ENCODE measurements at places on chromosomes 11 and 22.

DNA sequence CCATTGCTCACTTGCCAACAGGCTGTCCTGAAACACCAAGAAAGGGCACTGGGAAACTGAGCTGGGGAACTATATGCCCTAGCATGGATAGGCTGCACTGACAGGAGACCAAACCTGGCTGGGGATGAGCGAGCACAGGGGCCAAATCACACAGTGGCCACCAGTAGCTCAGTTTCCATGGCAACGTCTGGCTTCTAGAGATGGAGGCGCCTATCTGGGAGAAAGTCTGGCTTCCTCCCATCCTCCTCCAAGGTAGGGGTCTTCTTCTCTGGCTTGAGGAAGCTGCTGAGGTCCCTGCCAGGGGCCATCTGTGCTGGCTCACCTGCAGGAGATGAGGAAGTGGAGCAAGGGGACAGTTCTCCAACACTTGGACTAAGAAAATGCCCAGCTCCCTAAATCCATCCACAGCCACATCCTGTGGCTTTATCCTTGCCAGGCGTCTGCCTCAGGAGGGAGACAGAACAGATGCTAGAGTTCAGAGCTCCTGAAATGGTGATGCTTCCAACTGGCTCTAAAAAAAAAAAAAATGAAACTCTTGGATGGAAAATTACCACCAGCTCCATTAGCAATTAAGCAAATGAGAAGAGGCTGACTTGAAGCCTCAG, 48.3 kb downstream of the SYT13 start:
- DNase-seq, result no peak

DNA sequence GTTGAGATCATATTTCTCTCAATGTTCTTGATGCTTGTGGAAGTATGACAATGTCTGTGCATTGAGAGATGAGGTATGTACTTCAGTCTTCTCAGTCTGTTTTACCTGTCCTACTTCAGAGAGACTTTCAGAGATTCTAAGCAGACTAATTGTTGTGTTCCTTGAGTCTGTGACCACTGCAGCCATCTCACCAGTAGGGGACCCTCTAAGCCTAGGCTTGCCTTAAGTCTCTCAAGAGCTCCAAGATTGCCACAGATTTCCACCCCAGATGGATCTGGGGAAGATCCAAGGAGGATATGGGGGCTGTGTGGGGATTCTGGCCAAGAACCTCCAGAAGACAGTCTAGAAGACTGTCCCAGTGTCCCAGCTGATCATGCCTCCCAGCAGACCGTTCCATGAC, 179.9 kb upstream of the PLET1 start:
- no peak for DNase-seq

- DNase-seq, result no peak
Observed at GRCh38 chr11:9201372-9202162, 63.6 kb downstream of the DENND5A start.

DNA sequence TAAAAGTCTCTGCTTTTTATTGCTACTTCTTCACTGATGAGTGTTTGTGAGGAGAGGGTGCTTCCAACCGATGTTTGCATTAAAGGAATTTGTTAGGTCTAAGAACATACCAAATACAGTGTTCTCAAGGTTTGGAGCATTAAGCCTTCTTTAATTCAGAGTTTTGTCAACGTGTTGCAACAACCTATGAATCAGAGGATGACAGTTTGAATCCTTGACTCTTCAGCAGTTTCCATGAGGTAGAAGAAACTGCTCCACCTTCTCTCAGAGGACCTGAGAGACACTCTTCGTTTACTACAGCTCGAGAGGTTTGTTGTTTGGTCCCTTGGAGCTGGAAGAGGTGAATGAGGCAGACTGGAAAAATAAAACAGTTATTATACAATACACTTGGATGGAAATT, 55.7 kb downstream of the NCAM1 start:
- DNase-seq, result no peak

DNA sequence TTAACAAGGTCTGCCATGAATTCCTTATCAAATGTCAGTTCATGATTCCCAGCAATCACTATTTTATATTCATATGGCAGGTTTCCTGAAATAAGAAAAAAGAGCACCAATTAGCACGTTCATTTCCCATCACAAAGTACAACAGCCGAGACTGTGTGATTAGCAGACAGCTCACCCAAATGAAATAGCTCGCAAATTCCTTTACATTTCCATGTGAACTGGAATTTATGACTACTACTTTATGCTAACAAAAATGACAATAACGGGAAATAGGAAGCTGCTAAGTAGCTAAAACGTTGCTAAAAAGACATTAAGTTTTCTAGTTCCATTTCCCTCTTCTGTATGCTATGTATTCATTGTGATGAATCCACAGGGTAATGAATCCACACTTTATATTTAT, 90.7 kb downstream of the MPPED2 start:
- DNase-seq, result no peak

- no peak for DNase-seq
Observed at GRCh38 chr11:43818220-43818619, 62.4 kb upstream of the ALKBH3 start.

GRCh38 chr11:93537049-93537448, 6.1 kb downstream of the SMCO4 start:
- DNase-seq, result no peak

DNA sequence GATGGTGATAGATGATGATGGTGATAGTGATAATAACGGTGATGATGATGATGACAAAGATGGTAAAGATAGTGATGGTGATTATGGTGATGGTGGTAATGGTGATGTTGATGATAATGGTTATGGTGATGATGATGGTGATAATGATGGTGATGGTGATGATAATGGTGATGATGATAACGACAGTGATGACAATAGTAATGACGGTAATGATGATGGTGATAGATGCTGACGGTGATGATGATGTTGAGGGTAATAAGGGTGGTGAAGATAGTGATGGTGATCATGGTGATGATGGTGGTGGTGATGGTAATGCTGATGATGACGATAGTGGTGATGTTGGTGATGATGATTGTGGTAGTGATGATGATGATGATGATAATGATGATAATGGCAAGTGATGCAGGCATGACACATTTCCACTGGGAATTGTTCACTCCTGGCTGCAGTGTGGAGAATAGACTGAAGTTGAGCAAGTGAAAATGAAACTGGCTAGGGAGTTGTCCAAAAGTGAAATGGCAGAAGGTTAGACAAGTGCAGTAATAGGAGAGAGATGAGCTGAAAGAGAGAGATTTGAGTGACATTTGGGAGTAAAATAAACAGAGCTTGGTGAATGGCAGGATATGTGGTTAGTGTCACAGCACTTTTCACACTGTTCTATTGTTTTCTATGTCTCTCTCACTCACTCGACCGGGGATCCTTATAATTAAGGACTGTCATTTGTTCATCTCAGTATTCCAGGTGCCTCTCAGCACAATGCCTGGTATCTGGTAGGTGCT, 992.5 kb downstream of the OPCML start:
- DNase-seq, result no peak

- DNase-seq, result no peak
Observed at GRCh38 chr11:50074161-50074560, 41.5 kb downstream of the OR4C45 start.

DNA sequence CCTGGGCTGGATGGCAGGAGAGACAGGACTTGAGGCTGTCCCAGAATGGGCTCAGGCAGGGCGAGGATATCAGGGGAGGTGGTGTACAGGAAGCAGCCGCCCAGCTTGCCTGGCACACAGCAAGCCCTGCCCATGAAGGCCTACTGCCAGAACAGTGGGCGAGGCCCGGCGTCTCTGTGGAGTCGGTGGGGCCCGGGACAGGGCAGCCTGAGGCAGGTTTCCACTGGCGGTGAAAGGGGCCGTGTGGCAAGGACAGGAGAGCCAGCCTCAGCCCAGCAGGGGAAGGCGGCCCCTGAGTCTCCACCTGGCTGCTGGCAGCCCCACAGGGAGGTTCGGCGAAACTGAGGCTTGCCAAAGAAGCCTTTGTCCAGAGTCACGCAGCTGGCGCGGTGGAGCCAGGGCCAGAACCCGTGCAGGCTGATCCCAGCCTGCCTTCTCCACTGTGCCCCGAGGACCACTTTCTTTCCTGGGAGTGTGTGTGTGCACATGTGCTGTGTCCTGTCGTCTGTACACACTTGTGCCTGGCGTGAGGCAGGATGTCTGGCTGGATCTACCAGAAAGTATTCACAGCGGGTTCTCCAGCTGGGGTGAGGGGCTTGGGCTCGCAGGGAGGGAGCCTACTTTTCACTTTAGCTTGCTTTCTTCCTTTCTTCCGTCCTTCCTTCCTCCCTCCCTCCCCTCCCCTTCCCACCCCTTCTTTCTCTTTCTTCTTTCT, 1.2 kb downstream of the TSPO start:
- DNase-seq, result no peak

- DNase-seq, result no peak
Observed at GRCh38 chr22:38435010-38435409, 20.0 kb downstream of the KCNJ4 start.

- DNase-seq, result no peak
Observed at GRCh38 chr11:114285599-114285998, 10.6 kb upstream of the NNMT start.

- no peak for DNase-seq
Observed at GRCh38 chr11:18754308-18754707, 28.3 kb upstream of the IGSF22 start.

DNA sequence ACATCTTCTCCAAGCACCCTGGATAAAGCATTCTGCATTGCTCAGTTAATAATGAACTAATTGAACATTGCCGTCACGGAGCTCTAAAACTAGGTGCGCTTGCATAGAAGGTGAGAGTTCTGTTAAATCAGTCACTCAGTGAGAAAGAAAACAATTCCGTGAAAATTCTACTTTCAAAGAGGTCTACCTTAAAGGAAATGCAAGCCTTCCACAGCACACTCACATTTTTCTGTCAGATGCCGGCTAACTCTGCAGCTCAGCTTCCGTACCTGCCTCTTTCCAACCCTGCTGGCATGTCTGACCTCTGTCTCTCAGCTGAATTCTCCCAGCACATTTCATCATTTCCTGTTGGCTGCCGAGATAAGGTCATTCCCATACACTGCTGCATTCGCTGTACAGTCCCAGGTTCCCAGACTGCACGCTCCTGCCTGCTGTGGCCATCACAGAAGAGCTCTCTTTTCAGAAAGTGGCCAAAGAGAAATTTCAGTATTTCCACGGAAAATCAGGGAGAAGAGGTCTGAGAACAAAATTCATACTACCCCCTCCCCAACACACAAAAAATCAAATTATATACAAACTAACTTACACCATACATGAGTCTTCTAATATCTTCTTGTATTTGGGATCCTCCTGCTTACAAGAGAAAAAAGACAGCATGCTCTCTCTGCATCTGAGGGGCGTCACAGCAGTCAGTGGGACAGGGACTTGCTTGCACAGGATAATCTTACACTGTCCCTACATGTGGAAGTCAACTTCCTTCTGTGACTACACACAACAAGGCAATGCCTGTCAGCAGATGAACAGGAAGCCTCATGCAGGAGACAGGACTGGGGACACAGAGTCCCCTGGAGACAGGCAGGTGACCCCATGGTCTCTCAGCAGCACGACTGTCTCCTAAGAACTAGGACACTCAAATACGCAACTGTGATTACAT, 55.1 kb downstream of the PACSIN2 start:
- no peak for DNase-seq

GRCh38 chr22:40325315-40325714, 21.0 kb upstream of the ADSL start:
- no peak for DNase-seq

DNA sequence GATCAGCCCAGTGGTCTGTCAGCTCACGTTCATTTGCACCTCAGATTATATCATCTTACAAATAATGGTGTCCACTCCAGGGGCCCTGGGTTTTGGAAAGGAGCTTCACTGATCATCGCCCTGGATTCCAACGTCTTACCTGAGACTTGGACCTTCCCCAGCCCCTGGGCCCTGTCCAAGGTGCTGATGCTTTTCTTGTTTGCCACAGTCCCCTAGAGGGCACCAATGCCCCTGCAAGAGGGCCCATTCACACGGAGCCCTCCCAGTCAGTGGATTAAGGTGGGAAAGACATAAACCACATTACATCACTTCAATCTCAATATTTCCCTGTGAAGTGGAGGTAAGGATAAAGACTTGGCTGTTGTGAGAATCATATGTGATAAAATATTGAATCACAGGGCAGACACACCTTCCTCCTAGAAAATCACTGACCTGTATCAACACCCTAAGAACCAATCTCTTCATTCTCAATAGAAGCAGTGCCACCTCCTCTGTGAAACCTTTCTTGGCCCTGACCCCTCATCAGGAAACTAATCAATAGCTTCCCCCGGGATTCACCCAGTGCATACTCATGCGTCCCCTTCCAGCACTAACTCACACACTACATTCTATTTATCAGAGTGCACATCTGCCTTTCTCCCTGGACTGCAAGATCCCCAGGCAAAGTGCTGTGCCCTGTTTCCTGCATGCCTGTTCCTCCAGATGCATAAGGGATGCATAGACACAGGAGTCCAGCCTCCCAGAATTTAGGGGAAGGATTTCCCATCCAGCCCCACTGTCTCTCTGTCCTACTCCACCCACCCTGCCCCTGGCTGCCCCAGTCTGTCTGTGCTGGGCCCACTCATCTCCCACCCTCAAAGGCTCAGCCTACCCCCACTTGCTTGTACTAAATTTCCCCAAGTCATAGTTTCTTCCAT, 167.0 kb downstream of the BUD13 start:
- DNase-seq, result no peak

- DNase-seq, result no peak
Observed at GRCh38 chr22:23055449-23056179, 14.7 kb upstream of the GNAZ start.

- DNase-seq, result no peak
Observed at GRCh38 chr11:63745304-63746170, 23.0 kb downstream of the ZFTA start.

DNA sequence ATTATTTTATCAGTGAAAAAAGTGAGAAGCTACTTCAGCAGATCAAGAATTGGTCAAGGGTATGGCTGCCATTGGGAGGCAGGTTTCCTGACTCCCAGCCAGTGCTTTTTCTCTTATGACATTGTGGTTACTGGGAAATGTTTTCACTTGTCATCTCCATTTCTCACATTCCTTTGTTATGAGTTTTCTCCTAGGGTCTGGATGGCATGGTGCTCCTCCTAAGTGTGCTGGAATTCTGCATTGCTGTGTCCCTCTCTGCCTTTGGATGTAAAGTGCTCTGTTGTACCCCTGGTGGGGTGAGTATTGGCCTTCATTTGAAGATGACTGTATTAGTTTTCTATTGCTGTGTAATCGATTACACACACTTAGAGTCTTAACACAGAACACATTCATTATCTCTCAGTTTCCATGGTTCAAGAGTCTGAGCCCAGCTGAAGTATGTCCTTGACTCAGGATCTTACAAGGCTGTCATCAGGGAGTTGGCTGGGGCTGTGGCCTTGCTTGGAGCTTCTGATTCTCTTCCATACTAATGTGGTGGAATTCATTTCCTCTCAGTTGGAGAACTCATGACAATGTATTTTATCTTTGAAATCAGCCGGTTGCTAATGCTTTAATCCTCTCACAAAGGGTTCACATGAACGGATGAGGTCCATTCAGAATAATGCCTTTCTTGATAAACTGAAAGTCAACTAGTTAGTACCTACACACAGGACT, 21.0 kb upstream of the MS4A6E start:
- no peak for DNase-seq

- DNase-seq, result no peak
Observed at GRCh38 chr22:19998991-19999820, 17.4 kb downstream of the ARVCF start.
